Activated CD8-positive, alpha-beta T cell treated with anti-CD3 and anti-CD28 coated beads for 36 hours (primary cell): ENCODE measurements at places on chromosomes 2 and 18. TPM values are rescaled to one million over a fixed set of nuclear protein-coding genes. Genes with fewer than 3 reads are reported as not detected.

Gene TEX44
- not detected for total RNA-seq

Gene AMER3
- total RNA-seq: not detected

Gene FABP1
- total RNA-seq: not detected

Gene KIAA2012
- total RNA-seq: not detected

Gene SERPINB7
- not detected for total RNA-seq

Gene ATP8B1
- 0.38 TPM for total RNA-seq

Gene ZNF385B
- total RNA-seq: not detected

Gene PLCL1
- total RNA-seq: 0.68 TPM

Gene TMEM17
- 0.14 TPM for total RNA-seq

Gene CRYBA2
- total RNA-seq: not detected

Gene MAP3K19
- total RNA-seq: not detected

Gene TRIB2
- total RNA-seq: 9.2 TPM

Gene FBXO36
- total RNA-seq: 2.0 TPM

Gene TMEM169
- total RNA-seq: 0.83 TPM
